ENCODE measurements at places on chromosomes 12 and 14.

DNA sequence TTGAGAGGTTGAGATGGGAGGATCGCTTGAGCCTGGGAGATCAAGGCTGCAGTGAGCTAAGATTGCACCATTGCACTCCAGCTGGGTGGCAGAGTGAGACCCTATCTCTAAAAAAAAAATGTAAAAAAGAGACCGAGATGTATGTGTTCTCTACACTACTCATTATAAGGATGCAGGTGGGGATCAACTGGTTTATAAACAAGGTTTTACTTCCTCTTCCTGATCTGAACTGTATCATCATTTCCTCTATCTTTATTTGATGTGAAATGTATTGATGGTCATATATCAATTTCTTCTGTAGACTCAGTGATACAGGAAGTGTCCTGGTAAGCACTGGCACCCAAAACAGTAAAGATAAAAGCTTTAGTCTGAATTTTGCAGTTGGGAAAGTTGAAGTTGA, 20.1 kb upstream of the USP44 start:
- DNase-seq = no peak

- DNase-seq = no peak
Measured at GRCh38 chr12:52824741-52825410, 9.2 kb downstream of the KRT79 start.

DNA sequence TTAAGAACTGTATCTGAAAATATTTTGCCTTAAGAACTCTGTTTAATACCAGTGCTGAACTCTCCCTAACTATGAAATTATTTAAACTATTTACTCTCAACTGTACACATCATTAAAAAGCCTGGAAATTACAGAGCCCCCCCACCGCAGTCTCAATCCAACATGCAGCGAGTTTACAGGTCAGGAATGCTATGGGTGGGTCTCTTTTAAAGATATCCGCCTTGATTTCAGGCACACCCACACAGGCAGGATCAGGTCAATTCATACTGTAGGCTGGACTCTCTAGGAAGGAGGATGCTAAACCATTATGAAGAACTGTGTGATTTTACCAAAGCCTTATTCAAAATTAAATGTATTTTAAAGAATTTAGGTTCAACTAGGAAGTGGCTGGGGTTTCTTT, 16.5 kb downstream of the SPTLC2 start:
- DNase-seq = no peak

GRCh38 chr12:104957719-104958000, 430 bp downstream of the SLC41A2 start:
- peak; percentile 41 for DNase-seq

GRCh38 chr12:9805883-9806282, 21.4 kb upstream of the KLRF1 start:
- DNase-seq = no peak

DNA sequence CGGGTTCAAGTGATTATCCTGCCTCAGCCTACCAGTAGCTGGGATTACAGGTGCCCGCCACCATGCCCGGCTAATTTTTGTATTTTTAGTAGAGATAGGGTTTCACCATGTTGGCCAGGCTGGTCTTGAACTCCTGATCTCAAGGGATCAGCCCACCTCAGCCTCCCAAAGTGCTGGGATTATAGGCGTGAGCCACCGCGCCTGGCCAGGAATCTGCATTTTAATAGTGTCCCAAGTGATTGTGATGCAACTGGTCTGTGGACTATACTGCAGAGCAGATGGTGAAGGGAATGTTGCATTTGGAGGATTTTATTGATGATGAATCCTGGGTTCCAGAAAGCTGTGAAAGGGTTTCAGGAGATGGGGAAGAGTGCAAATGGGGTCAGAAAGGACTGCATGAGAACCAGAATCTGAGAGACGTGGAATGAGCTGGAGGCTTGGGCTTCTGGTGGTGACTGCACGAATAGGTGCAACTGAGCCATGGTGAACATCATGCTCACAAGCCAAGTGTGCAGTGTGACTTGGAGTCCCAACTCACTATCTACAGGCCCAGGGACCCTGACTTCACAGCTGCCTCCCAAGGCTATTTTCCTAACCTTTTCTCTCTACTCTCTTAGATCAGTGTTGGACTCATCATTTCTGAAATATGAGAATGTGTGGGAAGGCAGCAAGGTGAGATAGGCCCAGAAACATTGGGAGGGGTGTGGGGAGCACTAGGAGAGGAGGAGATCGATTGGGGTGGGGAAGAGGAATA, 4.5 kb downstream of the RPS26 start:
- DNase-seq = no peak

All from HuH-7.5 (cell line).